CD8-positive, alpha-beta memory T cell (primary cell): ENCODE measurements at places on chromosomes 1 and 21. TPM values are rescaled to one million over a fixed set of nuclear protein-coding genes. Genes with fewer than 3 reads are reported as not detected.

DNA sequence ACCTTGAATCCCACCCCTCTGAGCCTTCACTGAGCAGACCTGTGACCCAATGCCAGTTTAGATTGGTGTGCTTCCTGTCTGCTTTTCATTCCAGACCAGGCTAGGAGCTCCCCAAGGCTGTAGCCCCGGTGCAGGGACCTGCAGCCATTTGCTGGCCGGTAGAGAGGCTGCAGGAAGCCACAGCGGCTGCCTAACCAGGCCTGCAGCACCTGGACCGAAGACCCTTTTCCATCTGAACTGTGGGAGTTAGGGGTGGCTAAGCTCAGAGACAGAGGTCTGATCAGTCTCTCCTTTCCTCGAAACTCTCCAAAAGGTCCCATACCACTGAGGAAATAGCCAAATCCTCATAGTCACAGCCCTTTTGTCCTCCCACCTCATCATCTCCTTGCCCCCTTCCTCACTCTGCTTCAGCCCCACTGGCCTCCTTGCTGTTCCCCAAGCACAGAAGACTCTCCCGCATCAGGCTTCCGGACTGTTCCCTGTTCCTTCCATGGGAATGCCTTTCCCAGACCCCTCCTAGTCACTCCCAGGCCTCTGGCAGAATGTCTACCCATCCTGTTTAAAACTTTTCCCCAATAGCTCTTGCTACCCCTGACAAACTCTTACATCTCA, 674 bp upstream of the TTC4 start:
- DNase-seq = peak; percentile 2
- H3K27ac ChIP-seq = peak overlapping the region; percentile 55
- H3K36me3 ChIP-seq = no peaks in the 10 kb centered on the region
- H3K27me3 ChIP-seq = no peaks in the 10 kb centered on the region
- peaks cover 16% of the 10 kb centered on the region for H3K4me1 ChIP-seq

DNA sequence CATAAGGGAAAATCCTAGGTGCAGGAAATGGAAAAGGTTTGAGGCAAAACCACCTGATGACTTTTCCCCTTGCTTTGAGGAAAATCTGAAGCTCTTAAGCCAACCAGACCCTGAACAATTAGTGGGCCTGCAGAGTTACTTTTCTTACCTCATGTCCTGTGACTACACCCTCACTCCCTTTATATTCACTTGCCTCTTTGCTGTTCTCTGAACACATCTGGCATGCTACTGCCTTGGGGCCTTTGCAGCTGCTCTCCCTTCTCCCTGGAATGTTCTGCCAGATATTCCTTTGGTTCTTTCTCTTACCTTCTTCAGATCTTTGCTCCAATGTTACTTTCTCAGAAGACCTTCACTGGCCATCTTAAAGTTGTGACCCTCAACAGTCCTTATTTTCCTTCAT, 21.8 kb downstream of the RPTN start:
- no peak overlapping the region for H3K27ac ChIP-seq
- H3K27me3 ChIP-seq = no peaks in the 10 kb centered on the region
- H3K4me1 ChIP-seq = no peaks in the 10 kb centered on the region
- H3K4me3 ChIP-seq = no peak overlapping the region
- no peak for DNase-seq

GRCh38 chr1:244224487-244225430, 173.7 kb downstream of the ZBTB18 start:
- no peak overlapping the region for H3K4me3 ChIP-seq
- H3K27me3 ChIP-seq = no peaks in the 10 kb centered on the region
- no peak for DNase-seq
- H3K36me3 ChIP-seq = no peaks in the 10 kb centered on the region
- H3K4me1 ChIP-seq = no peaks in the 10 kb centered on the region

The SPRR2A gene
- total RNA-seq = not detected

The NPL gene
- total RNA-seq = 12.3 TPM

The FOXD2 gene
- total RNA-seq = 0.18 TPM
